ENCODE measurements at places on chromosomes 12 and 14.

GRCh38 chr12:3740480-3741231 is 12.3 kb downstream of the CRACR2A start:
- no peak for DNase-seq

GRCh38 chr12:121649322-121649721 is 20.1 kb downstream of the MORN3 start:
- DNase-seq = no peak

GRCh38 chr12:49784756-49785409 is 43.3 kb downstream of the NCKAP5L start:
- no peak for DNase-seq

DNA sequence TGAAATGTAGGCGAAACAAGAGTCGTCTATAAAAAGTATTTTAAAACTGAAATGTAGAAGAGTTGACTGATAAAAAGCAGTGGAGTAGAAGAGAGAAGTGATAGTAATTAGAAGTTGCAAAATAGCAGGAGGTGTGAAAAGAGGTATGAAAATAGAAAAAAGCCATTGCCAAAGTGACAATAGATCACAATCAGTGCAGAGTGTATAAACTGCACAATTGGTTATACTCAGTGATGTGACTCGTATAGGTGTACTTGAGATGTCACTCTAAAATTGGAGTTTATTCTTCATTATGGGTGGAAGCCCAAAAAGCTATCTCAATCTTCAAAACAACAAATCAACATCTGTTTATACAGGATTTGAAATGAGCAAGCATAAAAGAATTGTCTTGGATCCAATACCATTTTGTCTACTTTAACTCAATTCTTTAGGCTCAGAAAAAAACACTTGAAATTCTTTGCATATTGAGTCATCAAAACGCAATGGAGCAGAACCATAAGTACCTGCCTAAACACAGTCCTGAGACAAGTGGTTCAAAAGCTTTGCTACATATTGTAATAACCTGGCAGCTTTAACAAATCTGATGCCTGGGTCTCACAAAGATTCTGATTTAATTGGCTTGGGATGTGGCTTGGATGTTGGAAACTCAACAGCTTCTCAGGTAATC is 8.8 kb downstream of the IKBIP start:
- DNase-seq = no peak

DNA sequence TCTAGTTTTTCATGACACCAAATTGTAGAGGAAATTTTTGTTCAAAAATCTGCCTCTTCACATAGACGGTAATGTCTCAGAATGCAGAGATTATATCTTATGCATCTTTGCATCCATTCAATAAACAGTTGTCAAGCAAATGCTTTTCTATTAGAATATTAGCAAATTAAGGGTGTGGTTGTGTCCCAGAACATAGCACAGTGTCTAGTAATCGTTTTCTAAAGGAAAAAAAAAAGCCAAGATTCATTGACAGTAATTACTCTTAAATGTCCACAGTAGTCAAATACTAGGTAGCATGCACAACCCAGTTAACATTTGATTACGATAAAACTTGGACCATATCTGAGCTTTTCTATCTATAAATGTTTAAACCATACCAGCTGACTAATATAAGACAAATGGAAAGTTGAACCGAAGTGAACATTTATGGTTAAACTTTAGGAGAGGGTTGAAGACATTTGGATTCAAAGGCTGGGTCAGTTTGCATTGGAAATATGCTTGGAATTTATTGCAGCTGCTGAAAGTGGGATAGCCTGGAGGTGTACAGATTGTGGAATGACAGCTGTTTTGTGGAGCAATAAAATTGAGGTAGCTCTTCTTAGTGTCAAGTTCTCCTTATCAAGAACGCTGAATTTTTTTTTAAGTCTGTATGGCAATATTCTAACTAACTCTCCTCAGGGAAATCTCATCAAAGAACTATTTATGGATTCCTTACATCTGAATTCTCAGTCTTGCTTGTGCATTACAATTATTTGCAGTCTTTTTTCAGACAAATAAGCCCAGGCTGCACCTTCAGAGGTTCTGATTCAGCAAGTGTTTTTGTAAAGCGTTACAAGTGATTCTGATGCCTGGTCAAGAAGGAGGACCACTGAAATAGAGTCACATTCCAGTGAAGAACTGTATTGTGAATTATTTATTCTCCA is 66.7 kb upstream of the ATP2B1 start:
- DNase-seq = no peak

- no peak for DNase-seq
These were observed 451.6 kb downstream of the RGS6 start for GRCh38 chr14:72383865-72384264.

GRCh38 chr12:94208622-94208966 is 60.2 kb downstream of the PLXNC1 start:
- no peak for DNase-seq

- DNase-seq = no peak
These were observed 22.9 kb upstream of the EVL start for GRCh38 chr14:100042286-100042685.

DNA sequence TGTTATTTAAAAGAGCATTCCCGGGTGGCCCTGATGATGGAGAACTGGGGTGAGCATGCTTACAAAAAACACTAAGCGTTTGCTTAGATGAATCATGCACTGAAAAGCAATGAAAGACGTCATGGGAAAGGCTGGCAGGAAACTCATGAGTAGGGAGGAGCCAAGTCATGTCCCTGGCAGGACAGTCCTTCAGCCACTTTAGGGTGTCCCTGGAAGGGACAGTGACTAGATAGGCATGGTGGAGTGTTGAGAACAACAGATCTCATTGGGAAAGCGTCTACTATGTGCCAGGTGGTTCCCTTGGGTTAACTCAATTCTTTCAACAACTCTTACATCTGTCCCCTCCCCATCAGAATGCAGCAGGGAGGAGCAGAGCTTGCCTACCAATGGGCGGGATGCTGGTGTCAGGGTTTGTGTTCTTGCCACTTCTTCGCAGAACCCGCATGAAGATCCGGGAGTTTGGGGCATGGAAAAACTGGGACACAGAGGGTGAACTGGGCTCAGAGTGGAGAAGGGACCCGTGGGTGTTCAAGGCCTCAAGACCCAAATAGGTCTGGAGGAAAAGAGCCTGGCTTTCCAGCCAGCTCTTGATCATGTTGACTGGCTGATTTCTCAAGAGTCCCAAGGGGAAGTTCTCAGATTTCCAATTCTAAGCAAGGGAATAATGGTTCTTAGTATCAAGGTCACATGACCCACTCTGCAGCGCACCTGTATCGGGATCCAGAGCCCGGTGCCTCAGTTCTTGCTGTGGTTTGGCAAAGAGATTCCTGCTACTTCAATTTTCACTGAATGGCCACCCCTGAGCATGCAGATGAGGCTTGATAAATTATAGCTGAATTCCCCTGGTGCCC is 653.9 kb upstream of the TBX3 start:
- DNase-seq = no peak

DNA sequence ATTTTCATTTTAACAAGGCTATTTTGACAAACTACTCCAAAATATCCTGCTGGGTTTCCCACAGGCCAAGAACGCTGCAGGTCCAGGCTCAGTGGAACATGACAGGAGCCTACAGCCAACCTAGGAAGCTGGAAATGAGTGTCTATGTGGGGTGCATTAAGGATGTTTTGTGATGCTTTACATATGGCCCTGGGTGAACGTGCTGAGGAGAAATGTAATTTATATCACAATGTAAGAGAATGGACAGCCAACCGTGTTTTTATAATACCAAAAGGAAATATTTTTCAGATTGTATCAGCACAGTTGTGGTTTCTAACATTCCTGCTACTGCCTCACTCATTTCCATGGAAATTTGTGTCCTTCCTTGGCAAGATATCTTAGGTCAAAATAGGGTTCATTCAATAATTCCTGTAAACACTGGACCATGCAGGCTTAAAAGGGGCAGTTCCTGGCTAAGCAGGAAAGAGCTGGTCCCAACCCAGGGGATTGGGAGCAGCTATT is 51.5 kb downstream of the ST8SIA1 start:
- no peak for DNase-seq

- DNase-seq = no peak
These were observed 1.4 kb downstream of the TOMM20L start for GRCh38 chr14:58397156-58397555.

DNA sequence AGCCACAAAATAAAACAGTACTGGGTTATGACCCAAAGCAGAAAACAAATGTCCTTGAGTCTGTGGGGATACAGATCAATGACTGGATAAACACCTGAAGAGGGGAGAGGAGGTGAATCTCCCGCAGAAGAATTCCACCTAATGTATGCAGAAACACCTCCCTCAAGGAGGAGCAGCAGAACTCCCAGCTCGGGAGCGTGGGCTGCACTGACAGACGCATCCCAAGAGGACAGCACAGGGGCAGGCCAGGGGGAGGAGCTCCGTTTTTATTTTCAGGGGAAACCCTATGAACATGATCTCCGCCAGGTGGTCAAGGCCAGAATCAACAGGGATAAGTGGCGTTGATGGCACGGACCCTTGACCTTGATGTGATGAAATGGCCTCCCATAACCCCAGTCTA is 41.8 kb upstream of the PPP2R5C start:
- no peak for DNase-seq

- DNase-seq = no peak
These were observed 13.2 kb downstream of the TAOK3 start for GRCh38 chr12:118359541-118359915.

DNA sequence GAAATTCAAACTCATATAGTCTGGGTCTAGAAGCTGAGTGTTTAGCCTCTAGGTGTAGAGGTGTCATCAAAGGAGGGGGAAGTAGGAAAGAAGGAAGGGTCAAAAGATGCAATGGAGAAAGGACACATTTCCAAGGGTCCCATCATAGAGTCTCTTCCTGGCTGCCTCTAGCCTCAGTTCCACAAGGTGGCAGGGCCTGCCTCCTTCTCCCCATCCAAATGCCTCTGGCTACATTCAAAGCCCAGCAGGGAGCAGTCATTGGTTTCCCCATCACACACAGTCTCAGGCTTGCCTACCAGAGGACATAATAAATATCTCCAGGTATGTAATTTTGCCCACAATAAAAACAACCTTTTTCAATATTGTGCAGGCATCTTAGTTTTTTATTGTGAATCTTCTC is 2.1 kb upstream of the CCT2 start:
- no peak for DNase-seq

GRCh38 chr14:52735921-52736489 is 6.0 kb downstream of the STYX start:
- DNase-seq = no peak

- no peak for DNase-seq
These were observed 6.7 kb upstream of the PLD4 start for GRCh38 chr14:104917993-104918392.

DNA sequence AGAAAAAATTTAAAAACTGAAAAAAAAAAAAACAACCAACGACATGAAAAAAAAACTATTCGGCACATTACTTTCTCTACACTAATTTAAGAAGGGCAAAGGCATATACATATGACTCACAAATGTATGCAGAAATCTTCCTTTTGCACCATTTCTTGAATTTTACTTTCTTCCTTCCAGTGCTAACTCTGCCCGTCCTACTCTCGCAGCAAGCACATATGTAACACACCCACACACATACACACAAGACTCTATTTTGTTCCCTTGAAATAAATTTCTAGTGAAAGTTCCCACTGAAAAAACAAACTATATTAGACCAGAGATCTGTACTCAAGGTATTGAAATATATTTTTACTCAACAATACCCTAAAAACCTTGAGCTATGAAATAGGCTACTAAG is 14.6 kb downstream of the BTG1 start:
- no peak for DNase-seq

- DNase-seq = no peak
These were observed 162.7 kb downstream of the KITLG start for GRCh38 chr12:88417531-88417930.

GRCh38 chr12:125110641-125111360 is 45.6 kb downstream of the AACS start:
- no peak for DNase-seq

DNA sequence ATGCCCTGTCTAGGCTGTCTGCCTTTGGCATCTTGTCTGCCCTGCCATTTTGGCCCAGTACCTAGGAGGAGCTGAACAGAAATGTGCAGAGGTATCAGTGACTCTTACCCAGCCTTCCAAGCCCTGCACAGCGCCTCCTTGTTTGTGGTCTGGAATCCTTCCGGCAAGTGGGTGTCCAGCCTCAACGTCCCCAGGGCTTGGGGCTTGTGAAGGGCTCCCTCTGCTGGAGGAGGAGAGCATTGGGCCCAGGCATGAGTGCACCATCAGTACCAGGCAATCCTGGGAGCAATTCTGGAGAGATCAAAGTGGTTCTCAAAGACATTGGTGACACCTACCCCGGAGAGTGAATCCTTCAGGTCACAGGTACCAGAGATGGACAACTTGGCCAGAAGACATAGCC is 2.4 kb upstream of the TCL1B start:
- DNase-seq = no peak

- DNase-seq = no peak
These were observed 1.1 kb upstream of the NUDT4 start for GRCh38 chr12:93376436-93377251.

DNA sequence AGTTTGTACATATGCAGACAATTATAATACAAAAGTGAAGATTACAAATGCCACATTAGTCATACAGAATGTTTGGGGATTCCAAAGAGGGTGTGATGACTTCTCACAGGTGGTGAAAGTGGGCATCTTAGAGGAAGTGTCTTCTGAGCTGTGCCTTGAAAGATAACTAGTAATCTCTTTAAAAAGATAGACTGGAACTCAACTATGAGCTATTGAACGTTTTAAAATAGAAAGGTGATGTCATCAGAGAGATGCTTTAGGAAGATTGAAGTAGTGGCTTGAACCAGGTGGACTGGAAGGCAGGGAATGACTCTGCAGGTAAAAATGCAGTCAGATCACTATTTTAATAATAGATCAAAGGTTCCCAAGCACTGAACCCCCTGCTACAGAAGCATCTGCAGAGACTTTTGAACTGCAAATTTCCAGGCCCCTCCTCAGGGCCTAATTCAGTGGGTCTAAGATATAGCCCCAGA is 50.3 kb downstream of the SYT1 start:
- DNase-seq = no peak

DNA sequence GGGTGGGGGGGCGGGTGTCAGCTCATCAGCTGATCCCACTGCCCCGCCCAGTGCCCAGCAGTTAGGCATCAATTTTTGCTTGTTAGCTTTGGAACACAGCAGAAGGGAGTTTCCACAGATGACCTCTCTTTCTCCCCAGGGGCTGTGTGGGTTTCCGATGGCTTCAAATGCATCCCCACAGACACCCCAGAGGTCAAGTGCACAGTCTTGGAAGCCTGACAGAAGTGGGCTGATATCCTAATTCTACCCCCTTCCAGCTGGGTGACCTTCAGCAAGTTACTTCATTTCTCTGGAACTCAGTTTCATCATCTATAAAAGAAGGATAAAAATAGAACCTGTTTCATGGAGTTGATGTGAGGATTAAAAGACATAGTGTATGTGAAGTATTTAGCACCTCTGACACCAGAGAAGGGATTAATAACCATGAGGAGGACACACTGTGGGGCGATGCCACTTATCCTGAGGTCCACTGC is 22.0 kb downstream of the TTC9 start:
- DNase-seq = no peak

GRCh38 chr14:49134940-49135339 is 451.2 kb downstream of the RPS29 start:
- DNase-seq = no peak

GRCh38 chr12:102300824-102301461 is 103.3 kb upstream of the PMCH start:
- DNase-seq = no peak

All from esophagus squamous epithelium (tissue), 5 donors.